ENCODE measurements at places on chromosomes 16 and 17.

DNA sequence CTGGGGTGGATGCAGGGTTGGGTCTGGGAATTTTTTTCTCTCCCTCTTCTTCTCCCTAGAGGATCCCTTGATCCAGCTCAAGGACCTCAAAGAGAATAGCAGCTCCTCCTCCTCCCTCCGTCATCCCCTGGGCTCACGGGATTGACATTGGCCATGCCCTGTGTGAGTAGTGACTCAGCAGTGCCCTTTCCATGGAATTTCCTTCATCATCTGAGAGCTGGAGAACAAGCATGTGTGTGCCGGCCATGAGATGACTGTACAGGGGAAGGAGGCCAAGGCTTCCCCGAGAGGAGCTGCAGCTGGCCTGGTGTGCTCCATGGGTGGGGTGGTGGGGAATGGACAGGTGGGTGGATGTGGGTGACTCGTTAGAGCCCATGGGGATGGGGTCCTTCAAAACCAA is 8.9 kb upstream of the WSCD1 start:
- peak; percentile 14 for DNase-seq

DNA sequence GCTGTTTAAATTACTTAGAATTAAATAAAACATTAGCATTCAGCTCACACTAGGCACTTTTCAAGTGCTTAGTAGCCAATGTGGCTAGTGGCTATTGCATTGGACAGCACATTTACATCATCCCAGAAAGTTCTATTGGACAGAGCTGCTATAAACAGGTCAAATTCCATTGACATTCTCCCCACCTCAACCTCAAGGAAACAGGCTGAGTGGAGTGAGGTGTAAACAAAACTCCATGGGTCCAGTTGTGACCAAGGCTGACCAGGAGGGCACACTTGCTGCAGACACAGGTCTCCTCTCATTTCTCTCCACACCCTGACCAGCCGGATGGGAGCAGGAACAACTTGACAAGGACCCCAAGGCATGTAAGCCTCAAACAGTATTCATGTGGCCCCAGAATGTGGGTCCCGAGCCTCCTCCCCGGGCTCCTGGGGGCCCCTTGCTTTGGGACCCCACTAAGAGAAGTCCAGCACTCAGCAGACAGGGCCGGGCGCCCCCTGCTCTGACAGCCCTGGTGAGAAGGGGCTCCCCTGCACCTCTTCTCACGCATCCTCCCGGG is 488 bp downstream of the C17orf113 start:
- no peak for DNase-seq

DNA sequence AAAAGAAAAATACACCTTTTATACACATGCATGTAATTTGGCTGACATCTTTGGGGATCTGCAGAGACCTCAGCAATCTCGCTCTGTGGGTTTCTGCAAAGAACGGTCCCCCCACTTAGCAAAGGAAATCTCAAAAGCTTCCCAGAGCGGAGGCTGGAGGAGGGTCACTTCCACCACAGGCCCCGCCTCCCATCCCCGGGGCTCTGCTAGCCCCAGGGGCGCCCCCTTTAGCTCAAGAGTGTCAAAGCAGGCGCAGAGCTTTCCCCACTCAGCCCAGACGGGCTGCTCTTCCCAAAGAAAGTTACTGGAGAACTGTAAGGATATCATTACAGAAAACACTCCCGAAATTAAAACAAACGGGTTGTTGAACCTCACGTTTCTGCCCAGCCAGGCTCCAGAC is 11.4 kb downstream of the SLC13A5 start:
- peak; percentile 11 for DNase-seq

DNA sequence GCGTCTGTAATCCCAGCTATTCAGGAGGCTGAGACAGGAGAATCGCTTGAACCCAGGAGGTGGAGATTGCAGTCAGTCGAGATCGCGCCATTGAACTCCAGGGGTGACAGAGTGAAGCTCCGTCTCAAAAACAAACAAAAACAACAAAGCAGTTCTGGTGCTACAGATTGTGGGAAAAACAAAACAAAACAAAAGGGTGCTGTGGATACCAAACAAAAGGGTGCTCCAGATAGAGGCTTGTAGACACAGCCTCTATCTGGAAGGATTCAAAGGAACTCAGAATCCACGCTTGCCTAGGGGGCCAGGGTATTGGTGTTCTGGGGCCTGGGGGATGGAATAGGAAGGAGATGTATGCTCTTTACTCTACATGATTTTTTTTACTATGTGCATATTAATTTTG is 2.5 kb downstream of the MYLK3 start:
- no peak for DNase-seq

DNA sequence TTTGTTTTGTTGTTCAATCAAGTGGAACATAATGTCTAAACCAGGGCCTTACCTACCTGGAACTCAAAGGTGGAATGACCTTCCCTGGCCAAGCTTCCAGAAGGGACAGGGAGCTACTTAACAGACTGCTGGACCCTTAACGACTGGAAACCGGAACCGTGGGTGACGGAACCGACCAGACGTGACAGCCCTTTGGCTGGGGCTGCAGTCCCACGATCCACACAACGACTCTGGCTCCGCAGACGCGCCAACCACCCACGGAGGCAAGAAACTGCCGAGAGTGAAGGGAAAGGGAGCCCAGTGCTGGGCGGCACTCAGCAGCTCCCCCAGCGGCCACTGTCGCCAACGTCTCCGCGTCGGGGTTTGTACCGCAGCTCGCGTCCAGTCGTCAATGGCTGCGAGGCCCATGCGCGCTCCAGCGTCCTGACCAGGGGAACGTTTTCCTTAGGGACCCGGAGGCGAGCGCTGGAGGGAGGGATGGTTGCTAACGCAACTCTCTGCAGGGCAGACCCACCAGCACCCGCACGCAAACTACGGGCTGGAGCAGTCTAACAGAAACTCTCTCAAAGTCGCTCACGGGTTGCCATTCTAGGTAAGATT is 5.5 kb upstream of the KIF22 start:
- DNase-seq: peak; percentile 45

DNA sequence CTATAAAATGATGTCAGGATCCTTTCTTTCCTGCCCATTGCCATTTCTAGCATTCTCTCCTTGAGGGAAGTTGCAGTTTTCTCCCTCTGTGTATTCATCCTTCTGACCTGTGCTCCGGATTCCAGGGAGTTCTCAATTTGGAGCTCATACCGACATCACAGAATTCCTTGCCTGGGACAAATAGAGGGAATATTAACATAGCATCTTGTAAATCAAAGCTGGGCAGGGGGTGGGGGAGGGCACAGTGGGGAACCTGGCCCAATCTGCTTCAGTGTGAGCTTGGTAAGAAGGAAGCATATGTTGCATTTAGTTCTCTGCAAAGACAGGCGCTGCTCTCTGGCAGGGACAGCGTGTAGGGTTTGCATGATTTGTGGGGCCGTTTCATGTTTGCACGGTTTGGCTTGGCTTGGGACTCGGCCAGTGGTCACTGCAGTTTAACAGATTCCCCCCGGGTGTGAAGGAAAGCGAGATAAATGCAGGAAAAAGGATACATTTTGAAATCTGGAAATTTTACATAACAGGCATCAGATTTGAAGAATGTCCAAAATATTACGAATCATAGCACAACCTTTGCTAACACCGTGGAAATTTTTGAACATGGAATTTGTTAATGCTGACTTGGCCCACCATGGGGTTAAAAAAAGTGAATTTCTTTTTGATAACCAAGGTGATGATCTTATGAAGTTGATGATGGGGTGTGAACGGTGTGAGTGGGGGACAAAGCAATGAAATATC is 178.0 kb downstream of the WWOX start:
- no peak for DNase-seq

DNA sequence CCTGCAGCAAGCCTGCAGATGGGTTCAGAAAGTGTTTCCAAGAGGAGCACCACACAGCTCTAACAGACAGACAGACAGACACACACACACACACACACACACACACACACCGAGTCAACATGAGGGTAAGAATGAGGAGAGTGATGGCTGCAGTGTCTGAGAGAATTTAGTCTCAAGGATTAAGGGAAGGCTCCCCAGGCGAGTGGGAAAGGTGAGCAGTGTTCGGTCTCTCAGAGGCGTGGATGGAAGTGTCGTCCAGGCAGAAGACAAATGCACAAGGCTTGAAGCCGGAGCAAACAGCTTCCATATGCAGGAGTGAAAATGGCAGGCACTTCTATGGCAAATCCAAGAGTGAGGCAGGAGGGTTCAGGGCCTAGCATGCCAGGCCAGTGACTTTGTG is 770.1 kb downstream of the KCNJ18 start:
- no peak for DNase-seq

DNA sequence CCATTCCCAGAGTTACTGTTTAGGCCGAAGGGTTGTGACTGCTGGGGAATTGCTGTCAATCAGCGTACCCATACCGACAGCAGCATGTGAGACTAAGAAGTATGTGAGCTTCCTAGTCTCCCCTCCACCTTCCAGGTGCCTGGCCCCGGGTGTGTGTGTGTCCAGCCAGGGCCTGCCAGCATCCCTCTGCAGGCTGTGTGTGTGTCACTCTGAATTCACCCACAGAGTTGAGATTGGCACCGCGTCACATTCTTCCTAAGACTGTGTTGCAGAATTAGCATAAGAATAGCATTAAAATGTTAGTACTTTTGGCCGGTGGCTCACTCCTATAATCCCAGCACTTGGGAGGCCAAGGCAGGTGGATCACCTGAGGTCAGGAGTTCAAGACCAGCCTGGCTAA is 31.8 kb downstream of the PRMT7 start:
- no peak for DNase-seq

GRCh38 chr17:41800601-41801373 is 11.0 kb downstream of the P3H4 start:
- no peak for DNase-seq
